Suprapubic skin (tissue), 4 donors: ENCODE measurements at places on chromosomes 4 and X.

- H3K4me3 ChIP-seq: no peak overlapping the region
- no peaks in the 10 kb centered on the region for H3K4me1 ChIP-seq
- no peak overlapping the region for H3K27ac ChIP-seq
- no peak for DNase-seq
- H3K27me3 ChIP-seq: no peaks in the 10 kb centered on the region
Measured at GRCh38 chrX:25052798-25053534, 37.2 kb upstream of the ARX start.

DNA sequence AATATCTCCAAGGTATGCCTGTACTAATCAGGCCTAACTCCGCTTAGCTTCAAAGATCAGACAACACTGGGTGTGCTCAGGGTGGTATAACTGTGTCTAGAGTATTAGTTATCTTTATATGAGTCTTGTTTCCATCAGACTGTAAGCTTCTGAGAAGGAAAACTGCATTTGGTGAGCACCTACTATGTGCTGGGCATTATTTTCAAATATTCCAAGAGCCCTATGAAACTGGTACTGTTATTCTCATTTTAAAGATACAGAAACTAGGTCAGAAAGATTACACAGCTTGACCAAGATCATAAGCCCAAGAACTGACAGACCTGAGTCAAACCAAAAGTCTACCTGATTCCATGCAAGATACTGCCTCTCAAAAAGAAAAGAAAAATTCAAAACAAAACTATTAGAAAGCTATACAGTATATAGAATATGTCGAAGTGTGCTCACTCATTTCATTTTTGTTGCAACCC, 44.4 kb downstream of the LRBA start:
- no peak overlapping the region for H3K27ac ChIP-seq
- H3K36me3 ChIP-seq: no peaks in the 10 kb centered on the region
- no peaks in the 10 kb centered on the region for H3K4me1 ChIP-seq
- no peak overlapping the region for H3K4me3 ChIP-seq
- no peak for DNase-seq

DNA sequence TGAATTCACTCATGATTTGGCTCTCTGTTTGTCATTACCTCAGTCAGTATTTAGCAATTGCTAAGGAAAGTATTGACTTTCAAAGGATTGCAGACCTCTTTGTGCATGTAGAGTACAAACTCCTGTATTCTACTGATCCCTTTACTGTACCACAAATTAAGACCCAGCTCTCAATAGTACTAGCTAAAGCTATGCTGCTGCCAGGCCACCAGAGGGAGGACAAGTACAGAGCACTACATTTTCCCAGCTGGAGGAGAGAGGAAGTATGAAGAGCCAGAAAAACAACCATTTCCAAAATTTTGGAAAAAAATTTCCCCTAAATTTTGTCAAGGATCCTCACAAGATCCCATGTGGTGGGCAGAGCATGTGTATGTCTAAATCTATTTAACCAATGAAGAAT, 175.0 kb upstream of the MTMR8 start:
- no peak overlapping the region for H3K27ac ChIP-seq
- H3K36me3 ChIP-seq: no peaks in the 10 kb centered on the region
- no peak overlapping the region for H3K4me3 ChIP-seq
- H3K4me1 ChIP-seq: no peaks in the 10 kb centered on the region
- H3K27me3 ChIP-seq: no peaks in the 10 kb centered on the region

DNA sequence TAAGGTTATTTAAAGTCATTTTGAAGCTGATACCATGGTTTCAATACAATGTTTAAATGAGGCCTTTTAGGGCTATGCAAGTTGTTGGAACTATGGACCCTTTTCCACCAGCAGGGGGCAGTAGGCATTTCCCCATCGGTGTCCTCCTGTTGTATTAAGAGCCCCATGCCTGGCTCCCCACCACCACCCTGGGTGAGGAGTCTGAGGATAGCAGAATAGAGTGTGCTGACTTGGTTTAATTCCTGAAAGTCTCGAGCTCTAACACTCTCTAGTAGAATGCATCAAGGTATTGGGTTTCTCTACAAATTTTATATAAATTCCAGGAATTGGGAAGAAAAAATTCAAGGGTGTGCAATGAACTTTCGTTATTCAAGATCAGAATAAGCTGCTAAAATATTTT, 234.8 kb upstream of the JADE1 start:
- H3K4me1 ChIP-seq: peaks cover 26% of the 10 kb centered on the region
- no peak overlapping the region for H3K4me3 ChIP-seq
- H3K27ac ChIP-seq: no peak overlapping the region
- H3K27me3 ChIP-seq: no peaks in the 10 kb centered on the region

GRCh38 chr4:108902769-108903168, 139.9 kb upstream of the ETNPPL start:
- H3K4me3 ChIP-seq: no peak overlapping the region
- no peaks in the 10 kb centered on the region for H3K4me1 ChIP-seq
- no peaks in the 10 kb centered on the region for H3K36me3 ChIP-seq

DNA sequence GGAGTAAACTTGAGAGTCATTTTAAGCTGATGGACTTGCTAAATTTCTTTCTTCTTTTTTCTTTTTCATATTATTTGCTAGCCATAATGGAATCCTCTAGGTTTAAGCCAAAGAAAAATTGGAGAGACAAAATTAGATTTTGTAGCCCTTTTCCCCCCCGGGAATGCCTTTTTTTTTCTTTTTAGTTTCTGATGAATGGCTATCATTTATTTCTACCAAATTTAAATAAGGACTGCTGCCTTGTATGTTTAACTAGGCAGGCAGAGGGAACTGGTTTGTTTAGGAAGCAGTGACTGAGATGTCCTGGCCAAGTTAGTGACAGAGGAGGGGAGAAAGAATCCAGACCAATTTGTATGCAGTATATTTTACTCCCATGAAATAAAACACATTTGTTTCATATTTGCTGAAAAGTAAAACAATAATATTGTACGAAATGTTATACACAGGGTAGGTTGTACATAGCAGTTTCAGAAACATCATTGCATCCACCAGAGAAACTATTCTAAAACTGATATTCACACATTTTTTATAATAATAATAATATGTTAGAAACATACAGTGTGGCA, 5.7 kb downstream of the PITX2 start:
- peaks cover 96% of the 10 kb centered on the region for H3K27me3 ChIP-seq
- DNase-seq: no peak
- H3K36me3 ChIP-seq: no peaks in the 10 kb centered on the region
- H3K4me1 ChIP-seq: peaks cover 34% of the 10 kb centered on the region

- H3K36me3 ChIP-seq: no peaks in the 10 kb centered on the region
- DNase-seq: no peak
- H3K27me3 ChIP-seq: no peaks in the 10 kb centered on the region
- H3K4me3 ChIP-seq: peak overlapping the region; percentile 54
- H3K4me1 ChIP-seq: peaks cover 45% of the 10 kb centered on the region
Measured at GRCh38 chr4:169660929-169661328, 40.6 kb downstream of the CLCN3 start.

DNA sequence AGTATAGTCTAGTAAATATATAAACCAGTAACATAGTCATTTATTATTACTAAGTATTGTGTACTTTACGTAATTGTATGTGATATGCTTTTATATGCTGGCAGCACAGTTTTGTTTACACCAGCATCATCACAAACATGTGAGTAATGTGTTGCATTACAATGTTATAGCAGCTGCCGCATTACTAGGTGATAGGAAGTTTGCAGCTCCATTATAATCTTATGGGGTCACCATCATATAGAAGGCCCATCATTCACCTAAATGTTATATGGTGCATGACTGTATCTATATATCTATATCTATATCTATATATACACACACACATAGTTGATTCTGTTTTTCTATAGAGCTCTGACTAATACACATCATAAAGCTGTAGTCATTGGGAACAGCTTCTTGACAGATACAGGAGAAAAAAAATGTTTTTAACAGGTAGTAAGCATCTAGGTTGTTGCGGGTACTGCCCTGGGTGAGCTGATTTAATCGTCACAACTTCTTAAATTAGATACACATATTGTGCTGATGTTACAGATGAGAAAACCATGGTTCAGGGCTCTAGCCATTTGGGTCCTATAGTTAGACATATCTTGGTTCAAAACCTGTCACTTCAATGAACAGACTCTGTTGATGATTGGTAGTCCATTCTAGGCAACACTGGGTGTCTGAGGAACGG, 77.9 kb downstream of the CLNK start:
- H3K27ac ChIP-seq: no peak overlapping the region
- H3K27me3 ChIP-seq: no peaks in the 10 kb centered on the region

- H3K4me1 ChIP-seq: no peaks in the 10 kb centered on the region
- no peaks in the 10 kb centered on the region for H3K36me3 ChIP-seq
- no peaks in the 10 kb centered on the region for H3K27me3 ChIP-seq
- DNase-seq: no peak
Measured at GRCh38 chrX:123153846-123154335, 30.2 kb upstream of the GRIA3 start.

GRCh38 chr4:184531008-184531407, 56.7 kb upstream of the IRF2 start:
- H3K4me1 ChIP-seq: peaks cover 30% of the 10 kb centered on the region
- no peak overlapping the region for H3K27ac ChIP-seq
- H3K4me3 ChIP-seq: no peak overlapping the region
- H3K36me3 ChIP-seq: no peaks in the 10 kb centered on the region

DNA sequence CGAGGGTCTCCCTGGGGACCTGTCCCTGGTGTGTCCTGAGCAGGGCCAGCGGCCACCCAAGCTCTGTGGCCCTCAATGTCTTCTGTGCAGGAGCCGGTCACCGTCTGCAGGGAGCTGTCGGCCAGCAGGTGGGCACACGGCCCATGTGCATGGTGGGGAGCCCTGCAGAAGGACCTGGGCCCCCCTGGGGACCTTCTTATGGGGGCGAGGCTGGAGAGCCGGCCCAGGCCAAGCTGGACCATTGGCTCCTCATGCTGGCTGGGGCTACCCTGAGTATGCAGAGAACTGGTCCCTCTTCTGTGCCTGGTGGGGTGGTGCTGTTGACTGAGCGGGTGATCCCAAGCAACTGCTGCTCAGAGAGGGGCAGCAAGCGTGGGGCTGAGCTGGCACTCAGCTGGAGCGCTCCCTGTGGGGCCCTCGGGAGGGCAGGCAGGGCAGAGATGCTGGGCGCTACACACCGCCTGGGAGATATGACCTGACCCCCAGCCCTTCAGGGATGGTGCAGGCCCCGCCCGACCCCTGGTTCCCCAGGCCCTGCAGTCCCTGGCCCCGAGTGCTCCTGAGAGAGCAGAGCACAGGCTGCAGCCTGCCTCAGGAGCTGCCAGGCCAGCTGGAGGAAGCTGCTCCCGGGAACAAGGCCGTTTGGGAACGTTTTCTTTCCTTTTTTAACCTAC, 14.8 kb downstream of the NAT8L start:
- H3K4me3 ChIP-seq: no peak overlapping the region
- peak; percentile 73 for DNase-seq
- no peaks in the 10 kb centered on the region for H3K4me1 ChIP-seq
- H3K27ac ChIP-seq: no peak overlapping the region
- H3K27me3 ChIP-seq: peaks cover 23% of the 10 kb centered on the region

- H3K36me3 ChIP-seq: no peaks in the 10 kb centered on the region
- H3K27ac ChIP-seq: no peak overlapping the region
- H3K4me3 ChIP-seq: no peak overlapping the region
- H3K27me3 ChIP-seq: no peaks in the 10 kb centered on the region
Measured at GRCh38 chr4:25687773-25688172, 32.1 kb downstream of the SLC34A2 start.

DNA sequence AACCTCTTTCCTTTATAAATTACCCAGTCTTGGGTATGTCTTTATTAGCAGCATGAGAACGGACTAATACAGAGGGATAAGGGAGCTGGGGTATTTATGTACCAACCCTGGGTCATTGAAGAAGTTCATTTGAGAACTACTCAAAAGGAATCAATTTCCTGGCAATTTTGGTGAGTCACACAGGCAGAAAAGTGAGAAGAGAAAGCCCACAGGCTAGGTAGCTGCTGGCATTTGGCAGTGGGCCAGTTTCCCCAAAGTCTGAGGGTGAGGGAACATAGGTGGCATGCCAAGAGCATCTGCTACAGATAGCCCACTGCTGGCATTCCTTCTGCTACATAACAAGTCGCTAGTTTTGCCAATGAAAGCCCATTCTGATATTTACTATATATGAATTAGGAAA, 411.2 kb downstream of the MID1IP1 start:
- no peak overlapping the region for H3K4me3 ChIP-seq
- DNase-seq: no peak
- H3K4me1 ChIP-seq: no peaks in the 10 kb centered on the region
- H3K27ac ChIP-seq: no peak overlapping the region
- H3K27me3 ChIP-seq: no peaks in the 10 kb centered on the region

GRCh38 chr4:60944060-60944459, 256.1 kb upstream of the ADGRL3 start:
- no peak overlapping the region for H3K27ac ChIP-seq
- no peak overlapping the region for H3K4me3 ChIP-seq
- no peaks in the 10 kb centered on the region for H3K27me3 ChIP-seq
- no peak for DNase-seq
- no peaks in the 10 kb centered on the region for H3K36me3 ChIP-seq
- H3K4me1 ChIP-seq: no peaks in the 10 kb centered on the region

DNA sequence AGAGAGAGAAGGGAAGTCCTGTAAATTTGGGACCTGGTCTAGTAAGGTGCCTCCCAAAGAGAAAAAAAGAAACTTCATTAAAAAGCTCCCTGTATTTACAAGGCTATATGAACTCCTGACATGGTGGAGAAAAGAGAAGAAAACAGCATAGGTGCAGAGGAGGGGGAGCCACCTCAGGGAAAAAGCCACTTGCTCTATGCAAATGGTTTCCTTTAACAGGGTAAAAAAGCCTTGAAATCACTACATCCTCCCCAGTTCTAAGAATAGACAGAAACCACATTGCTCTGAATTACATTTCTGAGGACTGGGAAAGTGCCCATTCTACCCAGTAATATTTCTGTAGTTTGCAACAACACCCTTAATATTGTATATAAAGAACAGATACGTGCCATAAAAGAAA, 165.5 kb downstream of the KLF8 start:
- H3K4me3 ChIP-seq: no peak overlapping the region
- no peaks in the 10 kb centered on the region for H3K27me3 ChIP-seq
- H3K27ac ChIP-seq: no peak overlapping the region
- H3K4me1 ChIP-seq: no peaks in the 10 kb centered on the region
- no peak for DNase-seq

DNA sequence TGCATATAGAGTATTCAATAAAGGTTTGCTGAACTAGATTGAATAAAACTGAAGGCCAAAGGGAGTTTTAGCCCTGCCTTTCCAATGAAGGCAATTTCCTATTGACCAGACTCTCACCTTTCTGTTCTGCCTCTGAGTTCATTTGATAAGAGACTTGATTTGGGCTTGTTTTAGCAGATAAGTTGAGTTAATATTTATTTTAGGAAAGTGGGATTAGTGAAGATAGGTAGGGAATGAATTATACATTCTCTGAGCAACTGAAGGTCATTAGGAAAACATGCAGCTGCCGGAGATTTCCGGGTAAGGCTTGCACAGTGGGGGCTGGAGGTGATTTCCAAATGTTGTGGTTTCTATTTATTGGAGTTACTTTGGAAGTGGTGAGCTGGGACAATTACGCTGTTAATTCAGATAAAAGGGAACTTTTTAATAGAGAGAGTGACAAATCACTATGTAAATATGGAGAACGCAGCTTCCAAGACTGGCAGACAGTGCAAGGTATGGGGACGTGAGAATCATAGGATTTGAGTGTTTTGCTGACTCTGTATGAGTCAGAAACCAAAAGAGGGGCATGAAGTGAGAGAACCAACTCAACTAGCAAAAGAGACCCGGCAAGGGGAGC, 553.6 kb upstream of the BOD1L1 start:
- H3K4me1 ChIP-seq: peaks cover 15% of the 10 kb centered on the region
- H3K36me3 ChIP-seq: no peaks in the 10 kb centered on the region
- no peaks in the 10 kb centered on the region for H3K27me3 ChIP-seq
- no peak overlapping the region for H3K4me3 ChIP-seq
- no peak overlapping the region for H3K27ac ChIP-seq
